ENCODE measurements at places on chromosomes 5 and 9.
A peak's percentile ranks its signal among the peaks of the same experiment; 100 is the strongest.

DNA sequence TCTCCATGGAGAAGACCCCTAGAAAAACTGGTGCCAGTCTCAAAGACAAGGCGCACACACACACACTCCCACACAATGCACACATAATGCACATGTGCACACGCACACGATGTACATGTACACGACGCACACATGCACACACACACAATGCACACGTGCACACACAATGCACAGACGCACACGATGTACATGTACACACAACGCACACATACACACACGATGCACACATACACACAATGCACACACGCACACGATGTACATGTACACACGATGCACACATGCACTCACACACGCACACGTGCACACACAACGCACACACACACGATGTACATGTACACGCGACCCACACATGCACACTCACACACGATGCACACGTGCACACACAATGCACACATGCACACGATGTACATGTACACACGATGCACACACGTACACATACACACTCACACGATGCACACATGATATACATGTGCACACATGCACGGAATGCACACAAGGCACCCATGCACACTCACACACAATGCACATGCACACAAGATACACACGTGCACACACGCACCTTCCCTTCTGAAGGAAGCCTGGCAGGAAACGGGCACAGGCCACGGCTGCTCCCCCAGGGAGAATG lies 76.5 kb downstream of the VAV2 start:
- DNase-seq = no peak

DNA sequence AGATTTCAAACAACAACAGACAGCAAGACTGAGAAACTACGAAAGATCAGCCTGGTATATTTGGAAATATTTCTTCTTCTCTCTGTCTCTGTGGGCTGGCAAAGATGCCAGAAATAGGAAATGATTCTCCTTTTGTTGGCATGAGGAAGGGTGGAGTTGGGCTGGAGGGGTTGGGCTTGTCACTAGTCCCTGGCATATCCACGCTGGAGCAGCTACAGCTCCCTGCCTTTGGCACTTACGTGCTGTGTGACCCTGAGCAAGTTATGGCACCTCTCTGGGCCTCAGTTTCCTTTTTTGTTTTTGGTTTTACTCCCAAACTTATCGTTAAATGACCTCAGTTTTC lies 354 bp upstream of the KCNMB1 start:
- DNase-seq = no peak

- DNase-seq = no peak
Observed at GRCh38 chr5:33369485-33370465, 71.0 kb upstream of the TARS1 start.

DNA sequence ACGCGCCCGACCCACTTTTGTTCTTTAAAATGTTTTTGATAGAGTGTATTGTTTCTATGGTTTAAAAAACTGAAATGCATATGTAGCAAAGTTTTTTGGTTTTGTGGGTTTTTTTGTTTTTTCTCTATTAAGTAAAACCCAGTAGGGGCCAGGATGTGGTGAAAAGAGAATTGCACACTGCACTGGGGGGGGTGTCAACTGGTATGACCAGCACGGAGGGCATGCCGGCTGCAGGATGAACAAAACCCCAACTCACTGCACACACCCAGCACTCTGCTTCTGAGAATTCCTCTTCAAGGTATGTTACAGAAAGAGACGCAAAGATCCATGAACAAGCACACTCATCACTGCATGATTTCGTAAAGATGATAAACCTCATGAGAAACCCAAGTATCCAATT lies 75.0 kb downstream of the STK10 start:
- peak; percentile 85 for DNase-seq

- peak; percentile 48 for DNase-seq
Observed at GRCh38 chr5:127892467-127893207, 189.4 kb downstream of the CCDC192 start.

DNA sequence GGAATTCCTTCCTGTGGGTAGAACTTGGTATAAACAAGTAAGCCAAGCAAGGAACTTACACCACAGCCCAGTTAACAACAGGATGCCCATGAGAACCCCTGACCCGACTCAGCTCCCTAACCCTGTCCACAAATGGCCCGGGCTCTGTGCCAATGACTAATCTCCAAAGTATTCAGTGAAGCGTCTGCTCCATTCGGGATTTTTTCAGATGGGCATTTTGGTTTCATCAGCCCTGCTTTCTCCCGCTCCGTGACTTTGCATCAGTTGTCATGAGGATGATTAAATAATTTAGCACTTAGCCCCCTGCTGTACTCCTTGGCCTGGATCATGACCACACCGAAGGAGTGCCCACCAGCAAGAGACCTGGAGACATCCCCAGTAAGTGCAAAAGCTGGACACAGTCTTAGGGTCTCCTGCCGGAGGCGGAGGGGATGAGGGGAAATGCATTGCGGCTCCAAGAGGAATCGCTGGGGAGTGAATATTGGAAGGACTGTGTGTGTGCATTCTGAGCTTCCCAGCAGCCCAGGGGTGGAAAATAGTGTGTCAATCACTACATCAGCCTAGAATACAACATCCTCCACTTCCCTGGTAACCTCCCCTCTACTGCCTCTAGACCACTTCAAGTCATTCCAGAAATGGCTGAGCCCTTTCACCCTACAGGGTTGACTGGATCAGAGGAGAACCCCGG lies 41.4 kb upstream of the DNAH5 start:
- DNase-seq = no peak

- DNase-seq = no peak
Observed at GRCh38 chr5:137815202-137815990, 52.3 kb upstream of the MYOT start.

GRCh38 chr9:133383438-133383837 lies 7.3 kb downstream of the STKLD1 start:
- DNase-seq = no peak

GRCh38 chr9:70392850-70393249 lies 21.6 kb downstream of the KLF9 start:
- DNase-seq = no peak

DNA sequence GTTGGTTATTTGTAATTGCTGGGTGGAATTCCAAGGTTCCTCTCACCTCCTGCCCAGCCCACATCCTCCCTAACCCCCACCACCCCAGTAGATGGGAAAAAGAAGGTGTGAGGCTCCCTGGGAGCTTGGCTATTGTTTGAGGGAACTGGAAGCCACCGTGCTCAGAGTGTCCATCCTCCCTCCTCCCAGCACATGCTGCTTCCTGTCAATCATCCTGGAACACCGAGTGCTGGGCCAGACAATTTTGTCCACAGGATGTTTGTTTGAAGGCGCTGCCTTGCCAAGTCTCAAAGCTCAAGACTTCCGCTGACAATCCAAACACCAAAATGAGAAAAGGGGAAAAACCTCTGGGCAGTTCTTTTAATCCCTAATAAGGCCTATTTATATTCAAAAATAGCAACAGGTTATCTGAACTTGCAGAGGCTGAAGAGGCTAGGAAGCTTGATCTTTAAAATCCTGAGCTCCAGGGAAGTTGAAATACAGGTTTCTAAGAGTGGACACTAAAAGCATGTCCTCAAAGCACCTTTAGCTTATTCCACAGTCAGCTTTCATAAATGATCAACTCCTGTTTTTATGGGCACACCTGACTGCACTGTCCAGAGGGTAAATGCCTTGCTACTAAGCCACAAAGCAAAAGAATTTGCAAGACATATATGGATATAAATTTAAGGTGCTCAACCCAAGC lies 286.7 kb downstream of the NFIB start:
- DNase-seq = no peak

DNA sequence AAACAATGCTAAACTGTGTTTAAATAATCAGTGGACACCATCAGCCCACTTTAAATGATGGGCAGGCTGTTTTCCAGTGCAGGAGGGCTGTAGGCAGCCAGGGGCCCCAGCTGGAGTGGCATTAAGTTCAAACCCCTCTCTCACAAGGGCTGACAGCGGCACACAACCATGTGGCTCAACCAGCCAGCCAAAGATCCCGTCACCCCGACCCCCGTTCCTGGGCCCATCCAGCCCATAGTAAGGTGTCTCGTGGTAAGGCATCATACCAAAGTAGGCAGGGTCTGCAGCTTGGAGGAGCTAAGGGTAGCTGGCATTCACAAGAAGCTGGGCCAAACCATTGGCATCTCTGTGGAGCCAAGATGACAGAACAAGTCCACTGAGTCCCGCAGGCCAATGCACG lies 24.9 kb downstream of the BTNL9 start:
- no peak for DNase-seq

DNA sequence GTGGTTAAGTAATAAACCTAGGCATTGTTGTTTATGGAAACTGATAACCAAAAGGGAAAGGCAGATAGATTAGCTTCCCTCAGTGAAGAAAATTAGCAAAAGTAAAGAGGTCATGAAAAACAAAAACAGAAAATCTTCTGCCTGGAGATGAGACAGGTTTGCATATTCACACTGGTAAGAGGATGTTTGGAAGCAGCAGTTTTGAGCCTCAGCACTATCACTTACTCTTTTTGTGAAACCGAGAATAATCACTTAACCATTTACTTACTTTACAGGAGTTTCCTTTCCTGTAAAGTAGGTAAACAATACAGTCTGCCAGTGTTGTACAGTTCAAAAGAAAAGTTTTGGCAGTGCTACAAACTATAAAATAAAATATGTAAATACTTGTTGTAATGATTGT lies 35.5 kb upstream of the EMB start:
- DNase-seq = no peak

DNA sequence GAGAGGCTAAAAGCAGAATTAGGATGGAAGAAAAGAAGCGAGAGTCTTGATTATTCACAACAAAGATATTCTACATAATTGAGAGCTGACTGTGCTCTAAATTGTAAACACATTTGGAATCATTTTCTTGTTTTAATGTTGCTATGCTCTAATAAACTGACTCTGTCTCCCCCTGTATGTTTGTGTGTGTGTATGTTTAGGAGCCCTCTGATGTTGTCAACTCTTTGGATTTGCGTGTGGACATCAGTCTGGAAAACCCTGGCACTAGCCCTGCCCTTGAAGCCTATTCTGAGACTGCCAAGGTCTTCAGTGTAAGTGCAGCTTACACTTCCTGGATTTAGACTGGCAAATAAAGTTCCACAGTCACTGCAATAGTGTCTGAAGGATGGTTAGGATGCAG lies 37.8 kb downstream of the MOCS2 start:
- no peak for DNase-seq

- DNase-seq = no peak
Observed at GRCh38 chr5:162256711-162257110, 189.1 kb downstream of the GABRG2 start.

DNA sequence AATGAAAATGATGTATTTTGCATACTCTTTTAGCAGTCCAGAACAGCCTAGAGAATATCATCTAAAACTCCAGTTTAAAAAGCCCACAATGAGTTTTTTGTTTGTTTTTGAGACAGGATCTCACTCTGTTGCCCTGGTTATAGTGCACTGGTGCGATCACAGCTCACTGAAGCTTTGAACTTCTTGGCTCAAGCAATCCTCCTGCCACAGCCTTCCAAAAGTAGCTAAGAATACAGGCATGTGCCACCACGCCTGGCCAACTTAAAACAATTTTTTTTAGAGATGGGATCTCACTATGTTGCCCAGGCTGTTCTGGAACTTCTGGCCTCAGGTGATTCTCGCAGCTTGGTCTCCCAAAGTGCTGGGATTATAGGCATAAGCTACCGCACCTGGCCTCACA lies 175.7 kb downstream of the FBN2 start:
- no peak for DNase-seq

DNA sequence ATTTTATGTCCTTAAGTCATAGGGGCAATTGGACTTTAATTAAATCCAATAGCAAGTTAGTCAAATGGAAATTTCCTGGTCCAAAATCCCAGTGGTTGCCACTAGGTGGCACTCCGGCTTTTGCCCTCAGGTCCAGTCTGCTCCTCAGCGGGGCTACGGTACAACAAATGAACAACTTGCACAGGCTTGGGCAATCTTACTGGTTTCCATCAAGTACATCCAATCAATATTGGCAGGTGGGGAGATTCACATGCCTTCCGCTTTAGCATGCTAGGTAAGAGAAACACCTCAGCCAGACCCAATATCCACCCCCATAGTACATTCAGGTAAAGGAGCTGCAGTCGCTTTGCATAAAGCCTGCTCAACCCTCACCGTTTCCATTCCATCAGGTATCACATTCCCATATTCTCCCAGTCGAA lies 6.3 kb upstream of the MXD3 start:
- DNase-seq = peak; percentile 82
